ENCODE measurements at places on chromosomes 11 and 22.

GRCh38 chr11:22244986-22245592 is 52.2 kb downstream of the ANO5 start:
- DNase-seq: no peak

- DNase-seq: no peak
Observed at GRCh38 chr11:3220521-3221407, 2.2 kb upstream of the MRGPRG start.

- DNase-seq: no peak
Observed at GRCh38 chr22:46366801-46367706, 31.5 kb downstream of the TRMU start.

DNA sequence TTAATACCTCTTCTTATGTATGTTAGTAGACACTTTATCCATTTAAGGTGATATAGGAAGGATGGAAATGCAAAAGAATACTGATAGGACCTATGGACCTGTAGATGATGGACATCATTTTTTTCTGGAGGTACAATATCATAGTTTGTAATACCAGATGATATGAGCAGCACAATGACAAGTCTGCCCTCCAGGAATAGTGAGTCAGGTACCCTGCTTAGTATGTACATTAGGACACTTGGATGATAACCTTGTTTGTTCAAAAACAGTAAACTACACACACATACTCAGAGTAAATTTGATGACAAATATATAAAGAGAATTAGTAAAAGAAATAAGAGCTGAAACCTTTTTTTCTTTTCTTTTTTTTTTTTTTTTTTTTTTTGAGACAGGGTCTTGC is 58.7 kb upstream of the B3GNT6 start:
- DNase-seq: no peak

DNA sequence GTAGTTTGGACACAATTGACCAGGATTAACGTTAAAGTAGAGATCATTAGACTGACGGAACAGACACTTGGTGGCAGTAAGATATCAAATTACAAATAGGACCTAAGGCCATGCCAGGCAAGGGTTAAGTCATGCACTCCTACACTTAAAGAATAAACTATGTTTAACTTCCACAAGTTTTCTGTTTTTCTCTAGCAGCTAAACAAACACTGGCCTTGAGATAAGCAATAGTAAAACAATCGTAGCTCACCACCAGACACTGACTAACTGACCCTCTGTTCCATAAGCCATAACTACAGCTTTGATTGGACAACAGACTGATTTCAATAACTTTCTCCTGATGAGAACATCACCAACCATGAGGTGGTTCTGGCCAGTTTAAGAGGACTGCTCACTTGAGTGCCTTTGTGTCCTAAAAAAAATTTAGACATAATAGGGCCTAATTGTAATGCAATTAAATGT is 2.0 kb upstream of the CEP126 start:
- no peak for DNase-seq

DNA sequence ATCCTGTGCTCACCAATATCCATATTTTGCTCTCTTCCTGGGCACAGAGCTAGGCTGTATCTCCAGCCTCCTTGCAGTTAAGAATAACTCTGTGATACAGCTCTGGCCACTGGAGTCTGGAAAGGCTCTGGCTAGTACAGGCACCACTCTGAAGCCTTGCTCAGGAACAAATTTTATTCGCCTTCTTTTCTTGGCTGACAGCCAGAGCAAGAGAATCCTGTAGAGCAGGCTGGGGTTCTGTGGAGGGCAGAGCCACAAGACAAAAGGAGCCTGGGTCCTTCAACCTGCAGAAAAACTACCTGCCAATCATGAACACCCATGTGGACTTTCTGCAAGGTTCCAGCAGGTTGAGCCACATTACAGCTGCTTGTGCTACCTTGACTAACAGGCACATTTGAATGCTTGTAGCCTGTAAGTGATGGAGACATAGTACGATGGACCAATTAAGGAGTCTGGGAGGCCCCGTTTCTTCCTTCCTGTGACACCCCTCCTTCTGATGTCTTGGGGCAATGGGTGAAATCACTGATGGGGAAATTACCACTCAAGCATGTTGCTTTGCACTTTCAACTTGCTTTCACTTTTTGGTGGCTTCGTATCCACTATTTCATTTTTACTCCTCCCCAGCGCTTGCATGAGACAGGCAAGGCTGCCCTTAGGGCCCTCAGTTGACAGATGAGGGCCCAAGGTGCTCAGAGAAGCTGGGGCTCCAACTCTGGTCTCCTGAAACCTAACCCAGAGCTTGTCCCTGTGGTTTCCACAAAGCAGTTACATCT is 267.2 kb upstream of the SYN3 start:
- no peak for DNase-seq

DNA sequence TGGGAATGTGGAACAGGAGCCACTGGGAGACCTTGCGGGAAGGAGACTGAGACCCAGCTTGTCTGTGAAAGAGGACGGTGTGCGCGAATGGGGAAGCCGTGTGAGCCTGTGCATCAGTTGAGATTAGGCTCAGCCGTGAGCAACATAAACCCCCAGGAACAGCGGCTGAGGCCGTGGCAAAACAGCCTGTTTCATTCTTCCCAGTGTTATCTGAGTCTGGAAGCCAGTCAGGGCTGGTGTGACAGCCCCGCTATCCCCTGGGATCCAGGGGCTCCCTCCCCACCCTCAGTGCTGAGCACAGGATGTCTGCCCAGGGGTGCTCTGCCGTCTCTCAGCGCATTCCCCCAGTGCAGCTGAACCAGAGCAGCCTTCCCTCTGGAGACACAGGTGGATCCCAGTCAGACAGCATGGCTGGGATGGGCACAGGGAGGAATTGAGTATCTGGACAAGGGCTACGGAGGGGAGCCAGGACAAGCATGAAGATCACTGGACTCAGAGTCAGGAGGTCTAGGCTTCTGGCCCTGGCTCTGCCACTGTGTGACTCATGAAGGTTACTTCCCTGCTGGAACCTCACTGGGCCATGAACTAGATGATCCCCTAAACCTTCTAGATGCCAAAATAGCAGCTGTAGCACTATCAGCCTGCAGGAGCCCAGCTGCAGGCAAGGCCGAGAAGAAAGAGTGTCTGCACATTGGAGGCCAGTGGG is 8.6 kb downstream of the OAF start:
- DNase-seq: no peak

DNA sequence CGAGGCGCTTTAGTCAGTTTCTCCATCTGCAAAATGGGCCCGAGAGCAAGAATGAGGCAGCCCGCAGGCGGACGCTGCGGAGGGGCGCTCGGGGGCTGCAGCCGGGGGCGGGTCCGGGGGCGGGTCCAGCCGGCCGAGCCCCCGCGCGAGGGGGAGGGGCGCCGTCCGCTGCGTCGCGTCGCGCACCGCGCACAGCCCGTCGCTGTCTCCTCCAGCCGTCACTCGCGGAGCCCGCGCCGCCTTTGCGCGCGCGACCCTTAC is 282 bp downstream of the PC start:
- no peak for DNase-seq

DNA sequence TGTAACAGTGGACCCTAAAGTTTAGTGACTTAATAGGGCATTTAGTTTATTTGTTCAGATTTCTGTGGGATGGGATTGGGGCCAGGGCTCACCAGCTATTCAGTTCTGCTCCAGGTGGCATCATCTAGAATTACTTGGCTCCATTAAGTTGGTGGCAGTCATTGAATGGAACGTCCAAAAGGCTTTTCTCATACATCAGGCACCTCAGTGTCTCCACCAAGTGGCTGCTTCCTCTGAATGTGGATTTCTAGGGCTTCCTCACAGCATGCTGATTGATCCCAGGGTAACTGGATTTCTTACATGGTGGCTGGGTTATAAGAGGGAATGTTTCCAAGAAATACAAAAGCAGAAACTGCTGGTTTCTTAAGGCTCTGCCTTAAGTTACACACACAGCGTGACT is 34.7 kb downstream of the USP47 start:
- no peak for DNase-seq

DNA sequence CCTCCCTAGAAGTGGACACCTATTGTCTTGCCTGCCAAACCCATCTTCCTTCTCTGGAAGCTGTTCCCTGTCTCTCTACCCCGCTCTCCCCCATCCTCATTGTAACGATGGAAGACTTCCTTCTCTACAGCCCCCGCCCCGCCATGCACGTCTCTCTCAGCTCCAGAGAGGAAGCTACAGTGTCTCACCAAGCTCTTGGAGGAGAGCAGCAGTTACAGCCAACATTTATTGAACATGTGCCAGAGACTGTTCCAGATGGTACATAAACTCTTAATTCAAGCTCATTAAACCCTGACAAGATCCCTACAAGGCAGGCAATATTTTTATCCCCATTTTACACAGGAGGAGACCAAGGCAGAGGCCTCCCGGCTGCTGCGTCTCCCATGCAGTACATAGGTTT is 15.1 kb downstream of the MCHR1 start:
- DNase-seq: no peak

GRCh38 chr22:40813912-40814315 is 5.2 kb downstream of the SLC25A17 start:
- no peak for DNase-seq

- DNase-seq: no peak
Observed at GRCh38 chr22:30602049-30602448, 4.9 kb upstream of the TCN2 start.

- DNase-seq: no peak
Observed at GRCh38 chr11:70007796-70008195, 70.3 kb upstream of the ANO1 start.

DNA sequence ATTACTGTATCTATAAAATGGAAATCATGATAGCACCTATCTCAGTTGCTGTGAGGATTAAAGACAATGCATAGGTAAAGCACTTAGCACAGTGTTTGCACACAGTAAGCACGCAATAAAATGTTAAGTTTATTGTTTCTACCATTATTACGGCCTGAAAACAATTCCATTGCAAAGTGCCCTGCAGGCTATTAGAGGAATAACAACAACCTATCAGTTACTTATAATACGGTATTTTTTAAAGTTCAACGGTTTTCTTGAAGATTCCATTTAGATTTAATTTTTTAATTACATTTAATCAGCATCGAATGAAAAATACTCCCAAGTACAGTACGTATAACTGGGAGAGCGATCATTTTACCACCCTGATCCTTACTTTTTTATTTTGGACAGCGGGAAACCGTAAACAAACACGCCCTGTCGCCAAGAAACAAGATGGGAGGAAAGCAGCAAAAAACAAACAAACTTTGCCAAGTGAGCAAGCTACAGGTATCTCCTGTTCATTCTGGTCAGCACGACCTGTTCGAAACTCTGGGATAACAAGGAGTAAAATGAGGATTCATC is 893 bp downstream of the SLC36A4 start:
- no peak for DNase-seq

DNA sequence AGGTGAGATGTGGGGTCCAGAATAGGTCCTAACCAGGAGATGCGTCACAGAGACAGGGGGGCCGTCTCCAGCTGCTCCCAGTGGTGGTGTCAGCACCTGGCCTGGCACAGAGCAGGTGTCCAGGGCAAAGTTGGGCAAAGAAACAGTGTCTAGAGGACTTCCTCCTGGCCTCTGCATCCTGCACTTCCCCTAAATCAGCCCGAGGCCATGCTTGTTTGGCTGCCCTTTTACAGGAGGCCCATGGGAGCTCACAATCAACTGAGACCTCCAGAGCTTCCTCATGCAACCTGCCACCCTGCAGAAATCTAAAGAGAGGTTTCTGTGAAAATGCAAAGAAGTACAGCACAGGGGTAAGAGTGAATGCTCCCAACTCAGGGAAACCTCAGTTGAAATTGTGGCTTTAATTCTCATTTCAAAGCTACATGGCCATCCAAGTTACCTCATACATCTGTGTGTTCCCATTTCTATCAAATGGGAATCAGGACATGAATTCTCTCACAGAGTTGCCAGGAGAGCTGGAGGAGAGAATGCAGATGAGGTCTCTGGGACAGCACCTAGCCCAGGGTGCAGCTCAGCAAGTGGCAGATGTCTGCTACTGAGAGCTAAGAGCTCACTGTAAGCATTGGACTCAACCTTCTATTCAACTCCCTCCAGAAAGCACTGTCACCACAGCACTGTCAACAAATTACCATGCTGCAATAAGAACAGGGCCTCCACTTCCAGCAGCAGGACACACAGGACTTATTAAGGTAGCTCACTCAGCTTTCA is 32.6 kb downstream of the TCIRG1 start:
- DNase-seq: no peak

DNA sequence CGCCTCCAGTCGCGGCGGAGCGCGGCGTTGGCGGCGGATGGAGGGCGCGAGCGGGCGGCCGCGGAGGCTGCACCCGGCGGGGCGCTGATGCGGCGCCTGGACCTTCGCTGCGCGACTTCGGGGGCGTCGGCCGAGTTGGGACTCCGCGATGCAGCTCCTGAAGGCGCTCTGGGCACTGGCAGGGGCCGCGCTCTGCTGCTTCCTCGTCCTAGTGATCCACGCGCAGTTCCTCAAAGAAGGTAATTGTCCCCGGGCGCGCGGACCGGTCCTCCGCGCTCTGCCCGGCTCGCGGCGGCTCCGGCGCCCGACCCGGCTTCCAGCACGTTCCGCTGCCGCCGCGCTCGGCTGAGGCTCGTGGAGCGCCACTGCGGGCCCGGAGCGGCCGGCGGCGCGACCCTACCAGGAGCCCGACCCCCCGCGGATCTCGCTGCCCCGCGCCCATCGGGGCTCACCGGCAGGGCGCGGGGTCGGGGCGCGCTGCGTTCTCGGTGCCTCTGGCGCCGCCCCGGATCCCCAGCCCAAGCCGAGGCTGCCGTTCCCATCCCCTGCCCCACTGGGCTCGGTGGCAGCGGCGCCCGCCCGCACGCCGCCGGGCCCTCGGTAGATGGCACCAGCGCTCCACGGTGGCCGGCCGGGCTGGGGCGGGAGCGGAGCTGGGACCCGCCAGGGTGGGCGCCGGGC is 1251.2 kb downstream of the BRD1 start:
- no peak for DNase-seq

DNA sequence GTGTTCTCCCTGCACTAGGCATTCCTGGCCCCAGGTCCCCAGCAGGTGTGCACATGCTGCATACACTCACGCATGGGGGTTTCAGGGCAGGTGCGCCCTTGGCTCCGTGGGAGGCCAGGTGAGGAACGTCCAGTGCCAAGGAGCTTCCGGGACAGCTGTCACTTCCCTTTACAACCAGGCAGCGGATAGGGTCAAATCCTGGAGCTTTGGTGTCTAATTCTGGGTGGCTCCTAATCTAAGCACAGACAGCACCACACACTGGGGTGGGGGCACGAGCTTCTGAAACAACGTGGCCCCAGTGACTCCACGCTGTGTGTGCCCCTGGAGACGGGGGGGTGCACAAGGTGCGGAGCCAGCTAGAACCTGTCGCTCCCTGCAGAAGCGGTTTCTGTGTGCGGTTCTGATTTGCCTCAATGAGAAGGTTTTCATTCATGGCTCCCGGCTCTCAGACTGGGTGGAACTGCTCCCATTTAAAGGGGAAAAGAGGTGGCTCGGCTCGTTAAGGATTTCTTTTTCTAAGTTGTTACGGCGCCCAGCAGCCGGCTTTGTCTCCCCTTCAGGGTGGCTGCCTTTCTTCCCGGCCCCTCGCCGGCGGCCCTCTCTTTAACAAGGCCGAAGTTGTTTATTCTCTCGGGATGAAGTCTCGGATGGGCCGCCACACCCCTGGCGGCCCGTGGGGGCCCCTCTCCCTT is 5.0 kb downstream of the CCND1 start:
- DNase-seq: no peak

- DNase-seq: no peak
Observed at GRCh38 chr11:64934682-64935358, 873 bp downstream of the GPHA2 start.

GRCh38 chr11:103266167-103266831 is 157.1 kb downstream of the DYNC2H1 start:
- no peak for DNase-seq
